ENCODE measurements at places on chromosomes 5 and 9.

GRCh38 chr5:175582697-175583096, 75.2 kb upstream of the HRH2 start:
- no peak for DNase-seq

GRCh38 chr5:157180374-157181264, at the start of gene ITK:
Gene ITK (plus strand): TSS chr5:157180840. CDS start chr5:157180978, 138 bp downstream.
- DNase-seq = no peak

DNA sequence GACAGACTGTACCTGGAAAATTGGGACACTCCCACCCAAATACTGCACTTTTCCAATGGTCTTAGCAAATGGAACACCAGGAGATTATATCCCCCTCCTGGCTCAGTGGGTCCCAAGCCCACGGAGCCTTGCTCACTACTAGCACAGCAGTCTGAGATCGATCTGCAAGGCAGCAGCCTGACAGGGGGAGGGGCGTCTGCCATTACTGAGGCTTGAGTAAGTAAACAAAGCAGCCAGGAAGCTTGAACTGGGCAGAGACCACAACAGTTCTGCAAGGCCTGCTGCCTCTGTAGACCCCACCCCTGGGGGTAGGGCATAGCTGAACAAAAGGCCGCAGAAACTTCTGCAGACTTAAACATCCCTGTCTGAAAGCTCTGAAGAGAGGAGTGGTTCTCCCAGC, 260.0 kb upstream of the ST8SIA4 start:
- no peak for DNase-seq

DNA sequence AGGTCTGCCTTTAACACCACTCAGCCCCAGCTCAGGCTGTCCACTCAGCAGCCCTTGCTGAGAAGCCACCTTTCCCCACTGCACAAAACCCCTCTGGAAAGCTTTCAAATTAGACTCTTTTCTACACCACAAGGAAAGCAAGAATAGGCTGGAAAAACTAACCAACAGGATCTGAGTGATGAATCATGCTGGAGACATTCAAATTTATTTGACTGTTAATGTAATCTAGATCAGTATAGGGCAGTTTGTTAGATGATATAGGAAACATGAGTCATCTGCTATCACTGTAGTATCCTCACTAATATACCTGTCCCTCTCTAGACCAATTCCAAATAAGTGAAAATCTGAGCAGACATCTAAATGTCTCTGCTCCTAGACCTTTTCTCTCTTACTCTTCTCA, 127.8 kb upstream of the PAM start:
- DNase-seq = no peak

DNA sequence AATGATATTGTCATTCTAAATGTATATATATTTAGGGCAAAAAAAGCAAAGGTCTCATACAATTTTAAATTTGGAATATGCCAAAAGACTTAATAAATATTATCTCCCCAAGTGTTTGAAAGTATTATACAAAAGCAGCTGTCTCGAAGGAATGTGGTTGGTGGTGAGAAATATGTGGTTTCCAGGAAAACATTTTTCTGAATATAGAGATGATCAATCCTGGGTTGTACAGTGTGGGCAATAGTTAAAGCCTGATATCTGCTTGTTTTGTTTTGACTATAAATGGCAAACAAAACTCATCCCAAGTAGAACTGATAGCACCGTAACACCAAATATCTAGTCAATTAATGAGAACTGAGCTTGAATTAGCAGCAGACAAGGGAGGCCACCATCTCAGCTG, 391.8 kb upstream of the CD180 start:
- no peak for DNase-seq

- no peak for DNase-seq
These were observed 78.4 kb upstream of the CKMT2 start for GRCh38 chr5:81154725-81155124.

DNA sequence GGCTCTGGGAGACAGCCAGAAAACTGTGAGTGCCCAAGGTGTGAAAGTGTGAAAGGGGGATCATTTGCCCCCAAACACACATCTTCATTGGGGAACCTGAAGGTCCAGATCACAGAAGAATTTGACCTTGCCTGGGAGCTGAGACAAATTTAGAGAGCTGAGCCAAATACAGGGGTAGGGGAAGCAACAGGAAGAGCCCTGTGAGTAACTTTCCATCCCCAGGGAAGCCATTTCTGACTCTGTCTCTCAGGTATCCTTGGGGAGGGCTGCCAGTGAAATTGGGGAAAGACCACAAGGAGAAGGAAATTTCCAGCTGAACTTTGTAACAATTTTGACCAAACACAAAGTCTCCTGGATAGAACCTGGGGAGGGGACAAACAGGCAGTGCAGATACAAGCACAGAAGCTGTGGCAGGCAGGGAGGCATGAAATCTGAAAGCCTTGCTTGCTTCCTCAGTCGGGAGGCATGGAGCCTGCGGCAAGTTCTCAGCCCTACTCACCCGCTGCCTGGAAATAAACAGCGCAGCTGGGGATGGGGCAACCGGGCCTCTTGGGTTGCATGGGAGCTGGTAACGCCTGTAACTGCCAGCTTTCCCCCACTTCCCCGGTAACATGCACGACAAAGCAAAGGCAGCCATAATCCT, 31.5 kb upstream of the ZCCHC9 start:
- DNase-seq = no peak

Data from amniotic stem cell (primary cell).